Brain (organoid and tissue), 16 donors: ENCODE measurements at places on chromosomes 3 and 15. TPM values are rescaled to one million over a fixed set of nuclear protein-coding genes. Genes with fewer than 3 reads are reported as not detected.

The ARNT2 gene
- 65.6 TPM for polyA plus RNA-seq

The GUCA1C gene
- polyA plus RNA-seq = not detected

The ANKRD63 gene
- not detected for polyA plus RNA-seq

The RAP2B gene
- 0.46 TPM for polyA plus RNA-seq

The SNX4 gene
- polyA plus RNA-seq = 10.5 TPM

The GRM7 gene
- 0.93 TPM for polyA plus RNA-seq

The CTXND1 gene
- 1.5 TPM for polyA plus RNA-seq

The CP gene
- polyA plus RNA-seq = 8.1 TPM

The GOLGA8T gene
- not detected for polyA plus RNA-seq

The PATL2 gene
- polyA plus RNA-seq = 0.31 TPM

The IL17RB gene
- polyA plus RNA-seq = 8.7 TPM

The DUOX1 gene
- 1.3 TPM for polyA plus RNA-seq

The CACNA2D2 gene
- polyA plus RNA-seq = 3.0 TPM
